ENCODE measurements at places on chromosomes 2 and 18.

- DNase-seq = peak; percentile 80
These were observed 48.1 kb downstream of the KCNE4 start for GRCh38 chr2:223100061-223100511.

GRCh38 chr2:27067385-27067784 lies 4.1 kb downstream of the OST4 start:
- no peak for DNase-seq

DNA sequence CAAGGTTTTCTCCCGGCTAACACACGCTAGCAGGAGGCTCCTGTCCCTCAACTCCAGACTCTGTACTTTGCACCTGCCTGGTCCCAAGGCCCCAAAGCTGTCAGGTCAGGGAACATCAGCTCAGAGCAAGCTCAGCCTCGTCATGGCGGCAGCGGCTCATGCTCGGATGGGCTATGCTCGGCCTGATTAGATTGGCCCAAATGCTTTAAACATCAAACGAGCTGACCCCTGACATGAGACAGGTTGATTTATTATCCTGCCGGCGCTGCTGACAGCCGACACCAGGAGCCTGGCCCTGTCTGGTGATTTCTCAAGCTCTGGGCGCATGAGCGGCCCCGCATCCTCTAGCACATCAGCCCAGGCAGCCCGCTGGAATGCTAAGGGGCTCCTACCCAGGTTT lies 436.4 kb downstream of the EIPR1 start:
- DNase-seq = no peak

DNA sequence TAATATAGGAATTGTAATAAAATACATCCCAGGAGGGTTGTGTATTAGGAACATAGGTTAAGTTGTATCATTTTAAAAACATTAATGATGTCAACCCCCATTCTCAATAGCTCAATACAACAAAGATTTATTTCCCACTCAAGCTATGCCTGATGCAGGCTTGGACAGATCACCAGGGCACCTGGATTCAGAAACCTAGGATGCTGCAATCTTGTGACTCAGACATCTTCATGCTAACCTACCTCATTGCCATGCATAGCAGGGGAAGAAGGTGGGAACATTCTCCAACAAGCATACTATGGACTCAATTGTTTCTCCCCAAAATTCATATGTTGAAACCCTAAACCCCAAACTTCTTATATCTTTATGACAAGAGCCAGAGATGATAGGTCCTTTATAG lies 244.2 kb downstream of the CD226 start:
- DNase-seq = no peak

DNA sequence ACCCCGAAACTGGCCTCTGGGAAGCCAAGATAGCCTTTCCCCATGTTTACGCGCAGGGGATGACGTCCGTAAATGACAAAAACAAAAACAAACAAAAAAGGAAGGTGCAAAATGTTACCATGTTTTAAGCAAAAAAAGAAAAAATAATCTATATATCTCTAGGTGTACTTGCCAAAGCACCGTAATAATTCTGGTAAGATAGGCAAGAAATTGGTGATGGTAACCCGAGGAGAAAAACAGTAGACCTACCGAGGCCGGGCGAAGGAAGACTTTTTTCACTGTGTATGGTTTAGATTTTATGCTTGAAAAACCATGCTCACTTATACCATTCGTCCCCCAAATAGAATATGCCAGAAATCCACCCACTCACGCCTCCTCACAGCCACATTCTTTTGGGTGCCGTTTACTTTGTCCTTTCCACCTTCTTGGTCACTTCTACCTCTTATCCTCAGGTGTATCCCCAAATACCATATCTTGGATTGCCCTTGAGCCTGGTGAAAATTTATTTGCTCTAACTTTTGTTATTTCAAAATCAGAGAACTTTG lies 8.0 kb downstream of the GATA6 start:
- no peak for DNase-seq

DNA sequence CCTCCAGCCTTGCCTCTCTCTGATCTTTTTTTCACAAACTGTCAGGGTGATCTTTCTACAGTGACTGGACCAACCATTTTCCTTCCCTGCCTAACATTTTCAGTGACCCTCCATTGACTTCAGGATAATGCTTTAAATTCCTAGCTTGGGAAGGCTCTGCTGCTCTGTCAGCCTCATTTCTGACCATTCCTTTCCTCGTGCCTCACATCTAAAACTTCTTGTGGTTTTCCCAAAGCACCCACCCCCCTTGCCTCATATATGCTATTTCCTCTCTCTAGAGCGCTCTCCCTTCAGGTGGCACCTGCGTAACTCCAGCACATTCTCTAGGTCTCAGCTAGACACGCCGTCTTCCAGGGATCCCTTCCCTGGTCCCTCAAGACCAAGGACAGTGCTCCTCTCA lies 37.2 kb downstream of the DRC1 start:
- DNase-seq = no peak

- DNase-seq = no peak
These were observed 176.1 kb downstream of the IKZF2 start for GRCh38 chr2:212975333-212975732.

DNA sequence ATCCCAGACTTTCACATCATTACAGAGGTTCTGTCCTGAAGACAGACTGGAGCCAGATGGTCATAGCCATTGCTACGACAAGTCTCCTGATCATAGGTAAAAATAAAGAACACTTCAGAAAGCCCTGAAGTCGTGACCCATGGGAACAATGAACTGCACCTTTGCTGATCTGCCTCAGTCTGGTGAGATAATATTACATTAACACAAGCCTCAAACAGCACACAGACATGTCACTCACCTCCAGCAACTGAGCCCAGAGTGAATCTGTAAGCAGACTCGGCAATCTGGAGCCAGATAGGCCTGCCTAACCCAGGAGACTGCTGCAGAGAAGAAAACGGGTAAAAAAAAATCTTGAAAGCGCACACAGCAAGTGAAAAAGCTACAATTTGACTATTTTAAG lies 79.2 kb downstream of the SLC25A12 start:
- DNase-seq = no peak

DNA sequence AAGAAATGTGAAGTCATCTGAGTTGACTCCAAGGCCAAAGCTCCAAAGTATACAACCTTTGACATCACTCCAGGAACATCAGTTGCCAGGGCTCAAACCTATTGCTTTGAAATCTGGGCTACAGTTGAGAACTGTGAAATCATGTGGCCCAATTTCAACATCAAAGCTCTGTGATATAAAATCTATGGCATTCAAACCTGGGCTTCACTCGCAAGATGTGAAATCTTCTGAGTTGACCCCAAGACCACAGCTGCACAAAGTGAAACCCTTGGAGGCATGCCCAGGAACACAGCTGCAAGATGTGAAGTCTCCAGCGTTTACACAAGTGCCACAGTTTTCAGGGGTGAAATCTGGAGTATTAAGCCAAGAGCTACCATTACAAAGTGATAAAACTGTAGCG lies 9.4 kb upstream of the ZNF512 start:
- DNase-seq = no peak

DNA sequence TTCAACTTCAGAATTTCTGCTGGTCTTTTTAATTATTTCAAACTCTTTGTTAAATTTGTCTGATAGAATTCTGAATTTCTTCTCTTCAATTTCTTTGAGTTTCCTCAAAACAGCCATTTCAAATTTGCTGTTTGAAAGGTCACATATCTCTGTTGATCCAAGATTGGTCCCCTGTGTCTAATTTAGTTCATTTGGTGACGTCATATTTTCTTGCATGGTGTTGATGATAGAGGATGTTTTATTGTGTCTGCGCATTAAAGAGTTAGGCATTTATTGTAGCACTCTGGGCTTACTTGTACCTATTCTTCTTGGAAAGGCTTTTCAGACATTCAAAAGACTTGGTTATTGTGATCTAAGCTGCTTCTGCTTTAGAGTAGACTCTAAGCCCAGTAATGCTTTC lies 698.4 kb upstream of the LRRTM1 start:
- no peak for DNase-seq

DNA sequence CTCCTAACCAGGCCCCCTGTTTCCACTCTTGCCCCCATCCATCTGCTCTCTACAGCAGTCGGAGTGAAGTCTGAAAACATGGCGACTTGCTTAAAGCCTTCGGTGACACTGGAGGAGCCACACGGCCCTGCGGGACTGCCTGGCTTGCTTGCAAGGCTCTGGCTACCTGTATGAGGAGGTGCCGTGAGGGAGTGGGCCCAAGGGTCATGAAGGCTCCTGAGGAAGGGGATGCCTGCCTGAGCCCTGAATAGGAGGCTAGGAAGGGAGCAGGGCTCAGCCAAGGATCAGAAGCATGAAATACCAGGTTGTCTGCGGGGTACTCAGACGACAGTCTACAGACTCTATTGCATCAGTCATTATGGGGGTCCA lies 75.4 kb downstream of the EMX1 start:
- no peak for DNase-seq

GRCh38 chr2:220504938-220505503 lies 877.6 kb downstream of the SLC4A3 start:
- DNase-seq = no peak

- DNase-seq = no peak
These were observed 319.9 kb downstream of the TSN start for GRCh38 chr2:122075381-122075780.

DNA sequence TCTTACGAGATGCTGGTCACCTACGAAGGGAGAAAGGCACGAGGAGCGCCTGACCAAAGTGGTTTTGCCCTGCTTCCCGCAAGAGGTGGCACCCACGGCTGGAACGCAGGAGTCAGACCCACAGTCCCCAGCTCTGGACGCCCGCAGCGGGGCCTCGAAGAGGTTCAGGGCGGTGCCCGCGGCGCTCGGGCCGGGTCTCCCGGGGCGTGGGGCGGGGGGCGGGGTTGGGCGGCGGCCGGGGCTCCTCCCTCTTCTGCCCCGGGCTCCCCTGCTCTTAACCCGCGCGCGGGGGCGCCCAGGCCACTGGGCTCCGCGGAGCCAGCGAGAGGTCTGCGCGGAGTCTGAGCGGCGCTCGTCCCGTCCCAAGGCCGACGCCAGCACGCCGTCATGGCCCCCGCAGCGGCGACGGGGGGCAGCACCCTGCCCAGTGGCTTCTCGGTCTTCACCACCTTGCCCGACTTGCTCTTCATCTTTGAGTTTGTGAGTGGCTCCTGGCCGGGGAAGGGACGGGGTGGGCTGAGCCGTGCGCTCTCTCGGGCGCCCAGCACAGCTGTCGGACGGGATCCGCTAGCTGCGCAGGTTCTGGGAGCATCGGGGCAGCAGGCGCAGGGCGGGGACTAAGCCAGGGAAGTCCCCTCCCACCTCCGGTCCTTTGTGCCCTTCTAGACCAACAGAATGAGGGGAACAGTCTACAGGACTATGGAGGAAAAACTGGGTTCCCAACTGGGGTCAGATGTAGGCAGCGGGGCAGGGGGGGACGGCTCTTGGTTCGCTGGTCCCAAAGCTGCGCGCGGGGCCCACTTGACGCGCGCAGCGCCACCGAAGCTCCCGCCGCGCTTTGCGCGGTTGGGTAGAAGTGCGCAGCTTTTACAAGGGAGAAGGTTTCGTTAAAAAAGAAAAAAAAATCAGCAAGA lies at the start of gene MAL:
TSS of gene MAL (plus strand) at position 303 of the 914 bp plus-strand sequence. CDS start at position 388, 85 bp downstream.
- no peak for DNase-seq

DNA sequence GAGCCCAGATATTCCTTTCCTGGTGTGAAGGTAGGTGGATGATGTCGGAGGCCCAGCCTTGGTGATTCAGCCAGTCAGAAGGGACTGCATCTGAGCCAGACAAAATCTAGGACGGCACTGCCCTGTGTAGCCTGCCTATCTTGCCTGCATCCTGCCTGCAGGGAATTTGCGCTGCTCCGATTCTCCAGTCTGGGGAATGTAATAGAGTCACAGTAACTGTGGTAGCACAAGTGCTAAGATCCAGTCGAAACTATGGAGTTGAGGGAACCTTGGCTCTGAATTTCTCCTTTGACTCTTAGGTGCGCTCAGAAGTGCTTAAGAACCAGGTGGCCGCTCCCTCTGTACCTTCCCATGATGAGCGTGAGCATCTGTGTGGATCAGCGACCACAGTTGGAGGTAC lies 15.9 kb downstream of the IL36B start:
- no peak for DNase-seq
